ENCODE measurements at places on chromosomes 6 and 20.

DNA sequence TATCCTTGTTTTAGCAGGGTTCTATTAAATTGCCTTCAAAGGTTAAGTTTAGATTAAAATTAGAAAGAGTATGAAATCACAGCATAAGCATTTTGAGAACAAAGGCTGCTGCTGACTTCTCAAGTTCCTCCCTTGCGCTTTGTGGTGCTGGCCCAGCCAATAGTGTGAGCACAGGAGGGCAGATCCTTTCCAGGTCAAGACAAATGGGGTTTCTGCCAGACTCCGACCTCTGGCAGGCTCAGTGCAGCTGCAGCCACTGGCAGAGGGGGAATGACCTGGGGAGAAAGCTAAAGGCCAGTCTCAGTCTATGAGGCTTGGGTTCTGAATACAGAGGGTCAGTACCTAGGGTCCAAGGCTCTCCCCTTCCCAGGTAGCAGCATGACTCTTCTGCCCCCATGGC lies 27.0 kb downstream of the CLIC5 start:
- DNase-seq, result no peak

DNA sequence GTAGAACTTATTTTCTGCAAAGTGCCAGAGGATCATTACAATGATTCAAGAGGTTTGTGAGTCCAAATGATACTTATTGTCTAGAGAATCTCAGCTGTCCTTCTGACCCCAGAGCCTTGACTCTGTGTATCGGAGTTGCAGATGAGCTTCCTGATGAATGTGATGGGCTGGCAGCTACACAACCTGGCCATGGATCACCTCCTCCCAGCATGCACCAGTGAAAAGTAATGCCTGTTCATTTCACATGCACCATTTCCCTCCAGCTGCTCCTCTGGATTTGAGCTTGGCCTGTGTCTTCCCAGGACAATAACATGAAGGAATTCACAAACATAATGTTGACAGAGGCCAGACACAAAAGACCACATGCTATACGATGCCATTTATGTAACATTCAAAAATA lies 30.0 kb downstream of the SNHG17 start:
- DNase-seq, result no peak

- peak; percentile 18 for DNase-seq
Observed at GRCh38 chr20:38094373-38094891, 60.9 kb downstream of the RPRD1B start.

DNA sequence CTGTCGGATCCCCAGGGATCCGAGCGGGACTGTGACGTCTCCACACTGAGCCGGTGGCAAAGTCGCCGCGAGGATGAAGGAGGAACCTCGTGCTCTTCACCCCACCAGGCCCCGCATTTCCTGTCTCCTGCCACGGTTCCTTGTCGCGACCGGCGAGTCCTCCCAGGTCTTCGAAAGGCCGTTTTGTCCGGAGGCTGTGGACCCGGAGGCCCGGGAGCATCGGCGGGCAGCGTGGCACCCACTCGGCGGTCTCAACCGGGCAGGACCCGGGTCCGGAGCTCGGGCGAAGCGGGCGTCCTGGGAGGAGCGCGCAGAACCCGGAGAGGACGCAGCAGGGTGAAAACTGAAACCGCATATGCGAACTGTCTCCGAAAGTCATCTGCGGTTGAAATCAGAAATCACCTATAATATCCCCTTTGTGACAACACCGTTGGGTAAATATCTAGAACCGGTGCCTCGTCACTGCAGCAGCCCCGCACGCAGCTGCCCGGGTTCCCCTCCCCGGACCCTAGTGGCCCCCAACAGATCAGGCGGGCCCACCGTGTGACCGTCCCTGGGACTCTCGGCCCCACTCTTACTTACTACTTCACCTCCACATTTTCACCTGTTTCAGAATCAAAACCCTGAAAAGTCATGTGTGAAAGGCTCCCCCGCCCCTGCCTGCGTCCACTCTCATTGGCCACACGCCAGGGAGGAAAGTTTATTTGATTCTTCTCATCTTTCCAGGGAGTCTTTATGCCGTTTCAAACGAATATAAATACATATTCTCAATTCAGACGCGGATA lies 3.1 kb upstream of the ULBP2 start:
- peak; percentile 55 for DNase-seq

GRCh38 chr6:29517245-29517644 lies 29.5 kb upstream of the MAS1L start:
- no peak for DNase-seq

GRCh38 chr6:155309150-155309549 lies 5.1 kb downstream of the TFB1M start:
- DNase-seq, result no peak

DNA sequence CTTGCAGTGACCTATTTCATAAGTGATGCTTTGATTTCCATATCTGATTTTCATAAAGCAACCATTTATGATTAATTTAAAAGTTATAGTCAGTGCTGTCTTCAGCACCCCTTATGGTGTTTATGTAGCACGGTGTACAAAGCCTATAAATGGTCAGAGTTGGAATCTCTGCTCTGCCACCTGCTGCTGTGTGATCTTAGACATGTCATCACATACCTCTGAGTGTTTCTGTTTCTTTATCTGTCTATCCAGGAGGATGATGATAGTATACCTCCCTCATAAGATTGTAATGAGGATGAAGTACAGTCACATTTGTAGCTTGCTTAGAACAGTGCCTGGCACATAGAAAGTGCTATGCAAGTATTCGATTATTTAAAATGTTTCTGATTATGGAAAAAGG lies 100.5 kb downstream of the SAMD3 start:
- DNase-seq, result no peak

- DNase-seq, result no peak
Observed at GRCh38 chr20:2336471-2336870, 40.7 kb downstream of the TGM3 start.

- no peak for DNase-seq
Observed at GRCh38 chr6:45375449-45375848, 2.3 kb downstream of the SUPT3H start.

DNA sequence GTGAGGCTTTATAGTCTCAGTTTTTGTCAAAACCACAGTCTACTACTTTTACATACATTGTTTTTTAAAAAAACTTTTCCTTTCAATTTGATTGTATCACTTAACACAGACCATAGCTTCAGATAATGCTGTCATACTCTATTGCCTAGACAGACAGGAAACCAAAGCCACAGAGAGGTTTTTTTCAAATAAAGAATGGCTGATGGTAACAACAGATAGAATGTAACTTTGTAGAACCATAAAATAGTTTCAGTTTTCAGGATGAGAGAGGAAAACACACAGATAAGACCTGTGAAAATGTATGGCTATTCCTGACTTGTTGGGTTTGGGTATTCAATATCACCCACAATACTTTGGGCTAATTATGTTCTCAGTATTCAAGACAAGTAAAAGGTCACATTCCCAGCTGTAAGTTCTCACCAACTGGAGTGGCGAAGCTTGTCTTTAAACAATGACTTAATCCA lies 94.0 kb downstream of the ADGRG6 start:
- DNase-seq, result no peak

DNA sequence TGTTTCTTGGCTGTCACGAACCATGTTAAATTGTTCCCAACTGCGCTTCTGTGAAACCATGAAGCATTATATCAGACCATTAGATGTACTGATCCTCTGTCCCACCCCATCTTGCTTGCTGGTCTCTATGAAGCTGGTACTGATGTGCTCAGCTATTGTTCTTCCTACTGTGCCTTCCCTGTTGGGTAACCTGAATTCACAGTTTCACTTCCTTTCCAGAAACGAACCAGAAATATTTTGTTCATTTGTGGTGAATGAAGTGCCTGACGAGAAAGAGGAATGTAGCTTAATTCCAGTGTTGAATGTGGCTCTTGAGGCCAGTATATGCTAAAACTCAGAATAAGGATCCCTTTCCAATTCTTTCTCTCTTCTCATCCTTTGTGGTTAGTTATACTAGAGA lies 58.1 kb upstream of the SNAP91 start:
- no peak for DNase-seq

GRCh38 chr20:32894026-32894483 lies 35.3 kb downstream of the EFCAB8 start:
- DNase-seq, result no peak

DNA sequence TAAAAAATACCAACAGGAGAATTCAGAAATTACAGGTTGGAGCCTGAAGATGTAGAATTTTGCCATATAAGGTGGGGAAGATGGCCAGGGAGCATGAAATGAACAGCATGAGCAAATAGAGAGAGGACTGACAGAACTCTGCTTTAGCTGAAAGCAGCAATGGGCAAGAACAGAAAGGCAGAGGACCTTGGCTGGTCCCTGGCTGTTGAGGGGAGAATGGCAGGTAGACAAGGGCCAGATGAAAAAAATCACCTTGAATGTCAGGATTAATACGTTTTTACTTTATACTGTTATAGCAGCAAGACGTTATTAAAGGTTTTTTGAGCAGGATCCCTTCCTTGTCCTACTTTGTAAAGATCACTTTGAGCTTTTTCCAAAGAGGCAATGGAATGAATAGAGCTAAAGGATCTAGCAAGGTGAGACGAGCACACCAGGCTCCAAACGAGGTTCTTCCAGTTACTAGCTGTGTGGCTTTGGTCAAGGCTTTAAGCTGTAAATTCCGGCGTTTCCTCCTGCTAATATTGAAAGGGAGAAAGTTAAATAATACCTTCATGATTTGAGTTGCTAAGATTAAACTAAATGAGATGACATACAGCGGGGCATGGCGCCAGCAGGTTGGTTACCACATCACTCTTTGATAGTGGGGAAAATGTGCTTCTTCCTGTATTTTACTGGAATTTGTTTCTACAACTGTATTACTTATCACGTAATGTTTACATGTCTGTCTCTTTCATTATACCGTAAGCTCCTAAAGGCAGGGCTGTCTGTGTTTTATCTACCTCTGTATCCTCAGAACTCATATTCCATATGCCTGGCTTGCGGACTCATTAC lies 776 bp downstream of the PPIL1 start:
- no peak for DNase-seq

DNA sequence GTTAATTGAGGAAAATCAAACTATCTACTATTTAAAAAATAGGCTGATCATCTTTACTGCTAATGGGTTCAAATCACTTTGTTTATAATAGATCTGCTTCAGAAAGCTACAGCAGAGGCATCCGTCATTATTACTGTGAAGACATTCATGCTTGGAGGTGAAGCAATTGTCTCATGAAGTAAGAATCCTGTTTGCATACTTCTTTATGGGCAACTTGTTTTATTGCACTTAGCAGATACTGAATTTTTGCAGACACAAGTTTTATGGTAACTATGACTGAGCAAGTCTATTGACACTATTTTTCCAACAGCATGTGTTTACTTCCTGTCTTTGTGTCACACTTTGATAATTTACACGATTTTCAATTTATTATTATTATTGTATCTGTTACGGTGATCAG lies 573.9 kb downstream of the RFPL4B start:
- no peak for DNase-seq
